MCF 10A (cell line): ENCODE measurements at places on chromosomes 7 and 10. TPM values are rescaled to one million over a fixed set of nuclear protein-coding genes. Genes with fewer than 3 reads are reported as not detected.
A peak's percentile ranks its signal among the peaks of the same experiment; 100 is the strongest.

DNA sequence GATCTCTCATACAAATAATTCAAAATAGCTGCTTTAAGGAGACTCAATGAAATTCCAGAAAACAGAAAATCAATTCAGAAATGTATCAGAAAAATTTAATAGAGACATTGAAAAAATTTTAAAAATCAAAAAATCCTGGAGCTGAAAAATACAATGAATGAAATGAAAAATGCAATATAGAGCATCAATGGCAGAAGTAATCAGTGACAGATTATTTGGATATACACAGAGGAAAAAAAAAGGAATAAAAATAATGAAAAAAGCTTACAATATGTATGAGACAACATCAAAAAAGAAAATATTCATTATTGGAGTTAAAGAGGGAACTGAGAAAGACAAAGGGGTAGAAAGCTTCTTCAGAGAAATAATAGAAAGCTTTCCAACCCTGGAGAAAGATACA is 122.9 kb upstream of the KLF14 start:
- H3K27me3 ChIP-seq: no peaks in the 10 kb centered on the region
- DNase-seq: no peak
- H3K36me3 ChIP-seq: peaks cover 75% of the 10 kb centered on the region
- peaks cover 19% of the 10 kb centered on the region for H3K4me1 ChIP-seq
- H3K27ac ChIP-seq: peak overlapping the region; percentile 51

- H3K4me3 ChIP-seq: no peak overlapping the region
- DNase-seq: no peak
- no peaks in the 10 kb centered on the region for H3K4me1 ChIP-seq
- no peak overlapping the region for H3K27ac ChIP-seq
Measured at GRCh38 chr7:135647755-135648154, 14.6 kb upstream of the STMP1 start.

DNA sequence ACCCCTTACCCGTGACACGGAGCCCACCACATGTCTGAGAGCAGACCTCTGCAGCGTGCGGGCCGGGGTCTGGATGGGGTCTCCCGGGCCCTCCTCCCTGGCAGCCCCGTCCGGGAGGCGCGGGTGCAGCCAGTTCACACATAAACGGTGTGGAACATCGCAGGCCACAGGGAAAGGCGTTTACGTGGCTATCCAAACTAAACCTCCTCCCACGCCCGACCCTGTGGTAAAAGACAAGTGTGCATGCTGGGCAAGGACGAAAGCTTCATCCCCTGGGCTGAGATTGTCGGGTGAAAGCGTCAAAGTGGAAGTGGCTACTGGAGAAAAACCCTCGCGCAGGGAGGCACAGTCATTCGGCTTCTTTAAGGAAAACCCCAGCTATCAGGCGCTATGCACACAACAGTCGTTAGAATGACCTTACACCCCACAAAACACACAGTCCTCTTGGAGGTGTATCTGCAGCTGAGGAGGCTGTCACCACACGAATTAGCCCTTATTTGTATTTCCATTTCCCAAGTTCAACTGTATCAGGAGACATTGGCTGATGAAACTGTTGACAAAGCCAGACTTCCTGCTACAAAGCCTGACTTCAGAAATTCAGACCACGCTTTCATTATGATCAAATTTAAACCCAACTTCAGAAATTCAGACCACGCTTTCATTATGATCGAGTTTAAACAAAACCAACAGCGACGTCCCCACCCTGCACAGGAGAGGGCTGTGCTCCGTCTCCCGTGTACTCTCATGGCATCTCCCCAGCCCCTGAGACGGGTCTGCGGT is 15.3 kb downstream of the GPER1 start:
- H3K4me1 ChIP-seq: no peaks in the 10 kb centered on the region
- H3K27ac ChIP-seq: no peak overlapping the region
- H3K27me3 ChIP-seq: no peaks in the 10 kb centered on the region
- peaks cover 17% of the 10 kb centered on the region for H3K36me3 ChIP-seq

- H3K4me3 ChIP-seq: no peak overlapping the region
- H3K4me1 ChIP-seq: peaks cover 26% of the 10 kb centered on the region
- no peaks in the 10 kb centered on the region for H3K27me3 ChIP-seq
- peaks cover 5% of the 10 kb centered on the region for H3K36me3 ChIP-seq
- DNase-seq: no peak
Measured at GRCh38 chr7:143322760-143323633, 7.1 kb downstream of the CLCN1 start.

- peaks cover 13% of the 10 kb centered on the region for H3K4me1 ChIP-seq
- H3K27ac ChIP-seq: no peak overlapping the region
- H3K36me3 ChIP-seq: no peaks in the 10 kb centered on the region
- no peaks in the 10 kb centered on the region for H3K27me3 ChIP-seq
Measured at GRCh38 chr7:47722126-47722525, 140.2 kb upstream of the TNS3 start.

Gene TNRC18
- total RNA-seq: 120 and 132 TPM in 2 replicates

Gene TEX47
- total RNA-seq: not detected in 2 replicates

Gene KAZALD1
- total RNA-seq: 2.4 and 6.7 TPM in 2 replicates

Gene CLRN3
- total RNA-seq: not detected in 2 replicates

Gene FAM24B
- total RNA-seq: 17.1 and 23.7 TPM in 2 replicates

Gene WAC
- 151 and 155 TPM in 2 replicates for total RNA-seq

Gene RBP3
- not detected in 2 replicates for total RNA-seq

Gene TAS2R5
- total RNA-seq: 3.7 and 4.7 TPM in 2 replicates

Gene MAT1A
- total RNA-seq: 0.26 TPM in 1 of 2 replicates, not detected in the other

Gene HTR5A
- total RNA-seq: not detected in 2 replicates
